Vagina (tissue), 2 donors: ENCODE measurements at places on chromosomes 16 and 17.

DNA sequence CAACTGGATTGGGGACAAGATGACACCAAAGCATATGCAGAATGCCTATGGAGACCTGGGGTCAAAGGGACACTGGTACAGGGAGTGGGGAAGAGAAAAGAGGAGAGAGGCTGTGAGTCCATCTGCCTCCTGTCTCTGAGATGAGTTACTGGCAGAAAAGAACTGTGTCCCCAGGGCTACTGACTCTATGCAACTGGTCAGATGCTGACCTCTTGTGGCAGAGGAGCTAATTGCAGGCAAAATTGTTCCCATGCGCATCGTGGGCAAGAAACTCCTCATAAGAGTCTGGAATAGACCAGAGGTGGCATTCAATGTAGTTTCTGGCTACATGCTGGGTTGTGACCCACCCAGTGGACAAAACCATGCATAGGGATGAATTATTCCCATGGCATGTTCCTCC, 26.1 kb upstream of the MLKL start:
- DNase-seq = no peak

DNA sequence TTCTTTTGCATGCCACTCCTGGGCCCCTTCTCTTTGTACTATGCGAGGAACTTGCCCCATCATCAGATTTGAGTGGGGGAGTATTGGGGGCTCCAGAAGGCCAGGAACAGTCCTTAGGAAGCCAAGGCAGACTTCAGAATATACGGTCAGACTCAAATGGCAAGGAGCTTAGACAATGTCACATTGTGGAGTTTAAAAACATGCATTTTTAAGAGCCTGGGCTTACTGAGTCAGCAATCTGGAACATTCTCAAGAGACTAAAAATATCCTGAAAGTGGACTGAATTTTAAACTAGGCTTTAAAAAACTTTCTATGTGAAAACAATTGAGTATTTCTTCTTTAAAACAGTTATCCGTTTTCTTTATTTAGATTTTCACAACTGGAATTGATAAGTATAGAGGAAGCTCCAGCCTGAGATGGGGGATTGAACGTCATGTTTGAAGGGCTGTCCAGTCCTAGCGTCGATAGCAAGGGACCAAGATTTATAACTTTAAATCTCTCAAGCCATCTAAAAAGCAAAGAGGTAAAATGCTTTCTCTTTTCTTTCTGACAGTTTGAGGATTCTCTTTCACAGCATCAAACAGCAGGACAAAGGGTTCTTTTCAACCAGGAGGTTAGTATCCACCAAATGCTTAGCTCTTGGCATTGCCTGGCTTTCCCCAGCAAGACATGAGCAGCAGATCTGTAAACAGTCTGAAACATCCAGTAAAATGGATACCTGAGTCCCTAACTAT, 45.8 kb upstream of the CDRT4 start:
- DNase-seq = no peak

DNA sequence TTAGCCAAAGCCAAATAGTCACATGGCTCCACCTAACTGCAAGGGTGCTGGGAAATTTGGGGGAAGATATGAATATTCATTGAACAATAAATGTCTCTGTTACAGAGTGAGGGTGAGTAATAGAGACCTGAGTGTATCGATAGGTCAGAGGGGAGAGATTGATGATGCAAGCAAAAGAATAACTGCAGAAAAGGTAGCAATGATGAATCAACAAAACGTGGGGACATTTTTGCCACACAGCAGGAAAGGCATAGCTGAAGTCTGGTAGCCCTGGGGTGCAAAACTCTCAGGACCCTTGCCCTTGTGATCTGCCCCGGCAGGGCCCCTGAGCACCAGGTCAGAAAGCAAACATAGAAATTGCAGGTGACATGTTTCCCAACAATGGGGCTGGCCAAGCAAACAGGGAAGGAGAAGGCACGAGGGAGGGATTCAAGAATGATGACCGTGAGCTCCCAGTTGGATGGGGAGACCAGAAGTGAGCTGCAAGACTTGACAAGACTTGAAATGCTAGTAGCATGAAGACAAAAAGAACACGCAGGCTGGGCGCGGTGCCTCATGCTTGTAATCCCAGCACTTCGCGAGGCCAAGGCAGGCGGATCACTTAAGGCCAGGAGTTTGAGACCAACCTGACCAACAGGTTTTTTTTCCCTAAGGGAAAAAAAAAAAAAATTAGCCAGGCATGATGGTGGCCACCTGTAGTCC, 12.7 kb upstream of the HERPUD1 start:
- DNase-seq = no peak

GRCh38 chr16:2949705-2950352, 14.2 kb upstream of the KREMEN2 start:
- DNase-seq = no peak

GRCh38 chr16:19857593-19858339, 26.9 kb downstream of the GPRC5B start:
- no peak for DNase-seq

GRCh38 chr16:82432261-82432660, 194.5 kb upstream of the CDH13 start:
- no peak for DNase-seq

GRCh38 chr17:47605011-47605410, 44.7 kb upstream of the KPNB1 start:
- DNase-seq = no peak

DNA sequence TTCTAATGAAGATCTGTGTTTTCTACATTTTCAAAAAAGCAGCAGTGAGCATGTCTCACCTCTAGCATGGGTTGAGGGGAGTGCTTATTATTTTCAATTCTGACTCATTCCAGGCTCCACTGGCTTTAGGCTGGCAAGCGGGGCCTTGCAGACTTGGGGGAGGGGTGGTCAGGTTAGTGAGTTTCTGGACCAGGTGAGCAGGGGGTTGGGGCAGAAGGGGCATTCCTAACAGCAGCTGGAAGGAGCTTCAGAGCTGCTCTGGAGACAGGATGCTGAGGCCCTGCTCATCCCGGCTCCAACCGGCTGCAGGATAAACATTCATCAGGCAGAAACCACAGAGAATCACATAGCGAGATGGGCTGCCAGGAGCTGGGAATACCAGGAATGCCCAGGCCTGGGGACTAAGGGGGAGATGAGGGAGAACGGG, 10.5 kb upstream of the KRT19 start:
- DNase-seq = no peak

- DNase-seq = no peak
These were observed 176.8 kb upstream of the CIBAR2 start for GRCh38 chr16:85288869-85289660.

- DNase-seq = no peak
These were observed 85.4 kb downstream of the EMP2 start for GRCh38 chr16:10495031-10495345.

DNA sequence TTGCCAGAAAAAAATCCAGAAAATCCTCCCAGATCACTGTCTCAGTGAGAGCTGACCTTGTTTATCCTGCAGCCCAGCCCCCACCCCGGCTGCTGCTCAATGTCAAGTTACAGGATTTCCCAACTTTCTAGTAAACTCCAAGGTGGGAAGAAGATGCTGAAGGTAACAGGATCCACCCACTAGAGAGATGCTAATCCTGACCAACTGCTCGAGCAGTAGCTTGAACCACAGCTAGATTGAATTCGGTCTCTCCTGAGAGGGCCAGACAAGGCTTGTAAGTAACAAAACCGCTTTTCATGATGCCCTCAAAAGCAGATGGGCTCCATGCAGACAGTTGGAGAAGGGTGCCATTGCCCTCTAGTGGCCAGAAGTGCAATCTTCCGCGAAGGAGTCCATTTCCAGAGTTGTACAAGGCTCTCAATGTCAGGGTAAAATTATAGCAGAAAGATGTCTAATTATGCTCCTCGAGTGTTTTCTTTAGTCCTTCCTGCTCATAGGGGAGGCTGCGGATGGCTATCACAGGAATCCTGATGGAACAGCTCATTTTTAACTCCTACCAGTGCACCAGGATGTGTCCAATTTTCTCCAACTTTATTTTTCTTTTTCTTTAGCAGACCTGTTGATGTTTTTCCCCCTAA, 3.9 kb downstream of the CDH11 start:
- DNase-seq = no peak

- no peak for DNase-seq
These were observed 115.9 kb downstream of the DYNLRB2 start for GRCh38 chr16:80656711-80657150.
